Osteocyte (in vitro differentiated cells): ENCODE measurements at places on chromosomes 12 and 14. TPM values are rescaled to one million over a fixed set of nuclear protein-coding genes. Genes with fewer than 3 reads are reported as not detected.

GRCh38 chr12:104056419-104056972 is 6.5 kb upstream of the GLT8D2 start:
- DNase-seq, result no peak

GRCh38 chr12:27747111-27747820 is 32.8 kb upstream of the KLHL42 start:
- DNase-seq, result no peak

DNA sequence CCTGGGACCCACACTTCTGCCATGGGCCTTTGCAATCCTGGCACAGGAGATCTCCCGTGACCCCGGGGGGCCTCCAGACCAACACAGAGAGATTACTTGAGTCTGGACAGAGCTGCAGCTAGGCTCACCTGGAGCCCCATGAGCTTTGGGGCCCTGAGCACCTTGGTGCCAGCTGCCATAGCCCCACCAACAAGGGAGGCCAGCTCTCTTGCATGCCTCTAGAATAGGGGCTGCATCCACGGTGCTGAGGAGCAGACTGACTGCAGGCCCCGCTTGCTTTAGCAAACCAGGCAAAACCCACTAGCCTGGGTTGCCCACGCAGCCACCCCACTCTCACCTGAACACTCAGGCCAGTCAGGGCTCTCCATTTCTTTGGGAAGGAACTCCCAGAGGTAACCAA is 3.7 kb upstream of the OR4N2 start:
- DNase-seq, result no peak

GRCh38 chr12:132302466-132303358 is 26.7 kb downstream of the GALNT9 start:
- DNase-seq, result no peak

GRCh38 chr12:52054833-52055730 is 3.8 kb downstream of the NR4A1 start:
- DNase-seq, result no peak

- DNase-seq, result no peak
Measured at GRCh38 chr14:61477712-61478462, 156.5 kb downstream of the PRKCH start.

- no peak for DNase-seq
Measured at GRCh38 chr12:113899042-113899560, 67.0 kb downstream of the RBM19 start.

- DNase-seq, result no peak
Measured at GRCh38 chr12:80813820-80814219, 97.1 kb downstream of the MYF5 start.

DNA sequence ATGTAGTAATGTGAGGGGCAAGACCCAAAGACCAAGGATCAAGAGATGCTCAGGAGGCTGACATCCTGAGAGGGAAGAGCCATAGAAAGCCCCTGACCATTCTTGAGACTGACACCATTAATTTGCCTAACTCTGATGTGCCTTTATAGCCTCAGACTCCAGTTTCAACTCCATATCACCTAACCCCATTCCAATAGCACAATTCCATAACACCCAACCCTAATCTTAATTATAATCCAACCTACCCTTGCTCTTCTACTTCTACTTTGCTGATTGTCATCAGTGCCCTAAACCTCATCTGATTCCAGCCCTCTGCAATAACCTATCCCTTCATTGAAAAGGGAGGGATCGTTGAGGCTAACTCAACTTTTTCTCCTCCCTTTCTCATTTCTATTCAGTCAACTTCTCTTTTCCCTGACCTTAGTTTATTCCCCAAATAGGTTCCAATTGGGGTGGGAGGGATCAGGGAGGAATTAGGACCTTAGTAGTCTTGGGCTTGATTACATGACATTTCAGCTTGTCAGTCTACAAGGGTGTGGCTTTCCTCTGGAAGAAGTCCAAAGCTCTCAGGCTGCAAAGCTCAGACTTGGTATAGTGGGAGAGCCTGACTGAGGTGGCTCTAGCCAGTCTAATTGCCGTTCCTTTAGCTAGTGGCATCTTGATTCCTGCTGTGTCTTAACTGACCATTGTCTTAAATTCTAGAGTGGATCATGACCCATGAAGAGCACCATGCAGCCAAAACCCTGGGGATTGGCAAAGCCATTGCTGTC is 3.1 kb downstream of the PFKM start:
- DNase-seq, result no peak

DNA sequence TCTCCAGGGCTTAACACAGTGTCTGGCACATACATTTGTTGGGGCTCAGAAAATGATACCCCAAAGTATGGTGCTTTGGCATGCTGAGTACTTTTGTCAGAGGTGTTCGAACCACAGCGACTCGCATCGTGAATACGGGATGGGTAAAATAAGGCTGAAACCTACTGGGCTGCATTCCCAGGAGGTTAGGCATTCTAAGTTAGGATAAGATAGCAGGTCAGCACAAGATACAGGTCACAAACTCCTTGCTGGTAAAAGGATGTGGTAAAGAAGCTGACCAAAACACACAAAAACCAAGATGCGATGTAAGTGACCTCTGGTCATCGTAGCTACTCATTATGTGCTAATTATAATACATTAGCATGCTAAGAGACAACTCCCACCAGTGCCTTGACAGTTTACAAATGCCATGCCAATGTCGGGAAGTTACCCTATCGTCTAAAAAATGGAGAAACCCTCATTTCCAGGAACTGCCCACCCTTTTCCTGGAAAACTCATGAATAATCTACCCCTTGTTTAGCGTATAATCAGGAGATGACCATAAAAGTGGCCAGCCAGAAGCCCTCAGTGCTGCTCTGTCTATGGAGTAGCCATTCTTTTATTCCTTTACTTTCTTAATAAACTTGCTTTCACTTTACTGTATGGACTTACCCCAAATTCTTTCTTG is 3.3 kb upstream of the AEBP2 start:
- DNase-seq, result no peak

- DNase-seq, result no peak
Measured at GRCh38 chr12:106072751-106073150, 66.0 kb downstream of the NUAK1 start.

GRCh38 chr12:70317781-70318180 is 48.3 kb upstream of the KCNMB4 start:
- no peak for DNase-seq

DNA sequence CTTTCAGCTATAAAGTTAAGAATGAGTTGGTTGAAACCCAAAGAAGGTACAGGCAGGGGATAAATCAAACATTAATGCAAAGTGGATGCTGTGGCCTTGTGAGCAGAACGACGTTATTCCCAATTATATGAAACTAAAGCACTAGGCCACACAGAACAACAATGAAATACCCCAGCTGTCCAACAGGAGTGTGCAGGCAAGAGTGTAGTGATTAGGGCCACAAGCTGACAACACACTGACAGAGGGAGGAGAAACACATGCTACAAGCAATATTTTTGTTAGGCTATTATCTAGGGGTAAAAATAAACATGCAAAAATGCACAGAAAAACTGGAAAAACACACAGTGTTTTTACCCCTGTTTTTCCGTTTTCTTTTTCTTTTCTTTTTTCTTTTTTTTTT is 15.0 kb downstream of the MAP3K9 start:
- no peak for DNase-seq

- no peak for DNase-seq
Measured at GRCh38 chr12:104567832-104568486, 111.2 kb downstream of the CHST11 start.

- DNase-seq, result no peak
Measured at GRCh38 chr14:82431031-82431430, 897.4 kb upstream of the SEL1L start.

DNA sequence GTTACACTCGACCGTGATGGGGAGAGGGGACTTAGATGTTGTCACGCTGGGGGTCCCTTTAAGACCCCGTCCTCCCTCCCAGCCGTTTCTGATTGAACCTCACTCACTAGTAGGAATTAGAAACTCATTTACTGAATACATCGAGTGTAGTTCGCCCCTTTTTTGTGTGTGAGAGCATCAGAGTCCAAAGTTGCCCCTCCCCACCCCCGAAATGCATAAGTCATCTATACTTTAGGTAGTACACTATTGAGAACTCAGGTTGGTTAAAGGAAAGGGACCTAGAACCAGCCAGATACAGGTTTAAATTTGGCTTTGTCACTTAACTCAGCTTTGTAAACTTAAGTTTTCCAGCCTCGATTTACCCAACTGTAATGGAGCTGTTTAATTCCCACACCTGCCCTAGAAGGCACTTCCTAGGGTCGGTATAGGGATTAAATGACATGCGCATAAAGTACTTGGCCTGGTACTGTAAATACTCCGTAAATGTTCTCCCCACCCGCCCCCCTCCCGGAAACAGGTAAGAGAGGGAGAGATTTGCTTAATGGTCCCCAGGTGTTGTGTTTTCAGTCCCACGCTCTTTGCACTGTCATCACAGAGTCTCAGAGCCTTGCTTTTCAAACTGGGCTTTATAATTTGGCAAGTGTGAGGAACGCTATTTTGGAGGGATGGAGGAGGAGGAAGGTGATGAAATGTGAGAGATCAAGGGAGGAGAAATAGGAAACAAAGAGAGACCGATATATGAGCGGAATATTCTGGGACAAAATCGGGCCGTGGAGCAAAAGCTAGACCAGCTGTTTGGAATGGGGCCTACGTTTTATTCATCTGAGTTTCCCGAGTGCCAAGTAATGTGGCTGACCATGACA is 897 bp downstream of the SUDS3 start:
- no peak for DNase-seq

GRCh38 chr12:51275088-51275487 is 4.9 kb upstream of the SMAGP start:
- no peak for DNase-seq

DNA sequence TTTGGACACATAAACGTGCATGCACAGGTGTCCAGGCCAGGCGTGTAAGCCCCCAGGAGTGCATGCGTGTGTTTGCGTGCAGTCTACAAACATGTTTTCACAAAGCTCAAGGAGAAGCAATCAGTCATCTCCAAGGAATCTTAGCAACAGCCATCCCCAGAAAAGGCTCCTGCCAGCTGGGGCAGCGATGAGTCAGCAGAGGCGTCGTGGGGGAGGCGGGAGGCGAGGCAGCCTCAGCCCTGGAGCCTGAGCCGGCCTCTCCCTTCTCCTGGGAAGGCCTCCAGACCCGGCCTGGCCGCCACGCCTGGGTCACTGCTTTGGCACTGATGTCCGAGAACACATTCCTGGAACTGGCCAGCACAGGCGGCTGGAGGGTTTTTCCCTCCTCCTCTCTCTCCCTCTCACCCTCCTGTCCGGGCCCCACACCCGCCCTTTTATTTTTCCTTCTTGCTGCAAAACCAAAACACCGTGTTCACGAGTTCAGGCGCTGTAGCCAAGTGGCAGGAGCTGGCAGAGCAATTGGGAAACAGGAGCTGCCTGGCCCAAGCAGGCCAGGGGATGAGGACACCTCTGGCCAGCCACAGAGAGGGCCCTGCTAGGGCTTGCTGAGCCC is 92.7 kb downstream of the LRRC74A start:
- peak; percentile 99 for DNase-seq

GRCh38 chr14:93430315-93431035 is at the start of gene UNC79:
UNC79 (plus strand) TSS chr14:93430939; CDS start chr14:93431030, 91 bp downstream.
- no peak for DNase-seq

DNA sequence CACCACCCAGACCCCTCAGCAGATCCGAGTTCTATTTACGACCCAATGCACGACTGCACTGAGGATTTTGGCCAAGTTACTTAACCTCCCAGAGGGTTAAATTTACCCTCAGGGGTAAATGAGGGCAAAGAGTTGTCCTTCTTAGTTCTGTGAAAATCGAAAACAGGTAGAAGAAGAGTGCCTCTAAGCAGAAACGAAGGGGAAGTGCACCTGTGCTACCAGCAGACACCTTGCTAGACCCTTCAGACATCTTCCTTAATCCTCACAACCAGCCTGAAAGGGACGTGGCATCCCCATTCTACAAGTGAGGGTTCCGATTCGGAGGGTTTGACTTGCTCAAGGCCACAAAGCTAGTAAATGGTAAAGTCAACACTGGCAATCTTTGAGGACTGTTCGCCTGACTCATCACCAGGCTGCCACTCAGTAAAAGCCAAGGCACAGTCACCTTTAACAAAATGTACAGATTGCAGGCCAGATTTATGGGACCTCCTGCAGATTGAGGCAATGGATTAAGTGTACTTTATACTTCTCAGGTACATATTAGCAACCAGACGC is 1.6 kb downstream of the GSG1 start:
- DNase-seq, result no peak

- DNase-seq, result no peak
Measured at GRCh38 chr12:116996093-116996492, 85.3 kb downstream of the FBXW8 start.

- DNase-seq, result no peak
Measured at GRCh38 chr12:56029666-56030293, 8.9 kb downstream of the IKZF4 start.

DNA sequence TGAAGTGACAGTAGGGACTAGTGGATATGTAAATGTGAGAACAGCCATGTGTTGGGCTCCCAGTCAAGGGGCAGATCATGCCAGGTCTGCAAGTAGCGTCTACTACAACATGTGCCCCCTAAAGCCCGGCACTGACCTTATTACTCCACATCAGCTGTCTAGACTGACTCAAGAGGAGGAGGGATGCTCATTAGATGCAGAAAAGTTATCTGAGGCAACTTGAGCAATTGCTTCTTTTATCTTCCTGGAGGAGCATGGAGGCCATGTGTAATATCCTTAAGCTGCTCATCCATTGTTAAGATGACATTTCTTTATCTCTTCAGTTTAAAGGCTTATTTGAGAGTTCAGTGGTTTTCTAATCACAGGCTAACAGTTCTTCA is 404.7 kb upstream of the FLRT2 start:
- no peak for DNase-seq

DNA sequence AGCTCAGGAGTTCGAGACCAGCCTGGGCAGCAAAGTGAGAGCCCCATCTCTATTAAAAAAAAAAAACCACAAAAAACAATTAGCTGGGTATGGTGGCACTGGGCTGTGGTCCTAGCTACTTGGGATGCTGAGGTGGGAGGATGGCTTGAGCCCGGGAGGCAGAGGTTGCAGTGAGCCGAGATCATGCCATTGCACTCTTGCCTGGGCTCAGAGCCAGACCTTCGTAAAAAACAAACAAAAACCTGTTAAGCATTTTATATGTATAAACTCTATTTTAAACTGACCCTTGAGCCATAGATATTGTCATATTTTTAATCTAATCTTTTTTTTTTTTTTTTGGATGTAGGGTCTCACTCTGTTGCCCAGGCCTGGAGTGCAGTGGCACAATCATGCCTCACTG is 35.7 kb downstream of the DNM1L start:
- no peak for DNase-seq

DNA sequence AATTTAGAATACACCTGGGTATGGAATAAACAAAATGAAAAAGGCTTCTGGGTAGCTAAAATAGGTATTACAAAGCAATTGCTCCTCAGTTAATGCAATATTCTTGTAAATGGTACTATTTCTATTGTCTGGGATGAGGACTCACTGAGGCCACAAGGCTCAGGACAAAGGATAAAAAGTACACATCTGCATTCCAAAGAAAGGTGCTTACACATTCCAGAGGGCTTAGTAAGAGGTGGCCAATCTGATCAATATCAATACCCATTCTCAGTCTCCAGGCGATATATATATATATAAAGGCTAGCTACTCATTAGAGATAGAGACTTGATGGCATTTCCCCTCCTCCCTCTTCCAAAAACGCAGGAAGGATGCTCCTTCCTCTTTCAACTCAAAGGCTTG is 43.8 kb downstream of the ATXN7L3B start:
- DNase-seq, result no peak

SPTB gene
- total RNA-seq, result 0.26 and 0.35 TPM in 2 replicates

WIF1 gene
- not detected in 2 replicates for total RNA-seq

CLEC4D gene
- not detected in 2 replicates for total RNA-seq

KRT6C gene
- total RNA-seq, result not detected in 2 replicates

HOXC10 gene
- not detected in 2 replicates for total RNA-seq

FGD4 gene
- total RNA-seq, result 7.6 and 8.0 TPM in 2 replicates

DCAF4 gene
- 14.3 and 17.5 TPM in 2 replicates for total RNA-seq

TAS2R42 gene
- not detected in 2 replicates for total RNA-seq

DLGAP5 gene
- 11.5 and 11.7 TPM in 2 replicates for total RNA-seq

EEF1AKMT3 gene
- total RNA-seq, result 9.8 and 11.8 TPM in 2 replicates

TAS2R14 gene
- 2.7 and 3.8 TPM in 2 replicates for total RNA-seq

RPGRIP1 gene
- not detected in 2 replicates for total RNA-seq

NINJ2 gene
- total RNA-seq, result 1.3 and 2.3 TPM in 2 replicates

IQSEC3 gene
- 0.37 and 0.56 TPM in 2 replicates for total RNA-seq
